ENCODE measurements at places on chromosomes 2 and 18. TPM values are rescaled to one million over a fixed set of nuclear protein-coding genes. Genes with fewer than 3 reads are reported as not detected.

Gene SELENOI
- total RNA-seq, result 17.9 TPM

DNA sequence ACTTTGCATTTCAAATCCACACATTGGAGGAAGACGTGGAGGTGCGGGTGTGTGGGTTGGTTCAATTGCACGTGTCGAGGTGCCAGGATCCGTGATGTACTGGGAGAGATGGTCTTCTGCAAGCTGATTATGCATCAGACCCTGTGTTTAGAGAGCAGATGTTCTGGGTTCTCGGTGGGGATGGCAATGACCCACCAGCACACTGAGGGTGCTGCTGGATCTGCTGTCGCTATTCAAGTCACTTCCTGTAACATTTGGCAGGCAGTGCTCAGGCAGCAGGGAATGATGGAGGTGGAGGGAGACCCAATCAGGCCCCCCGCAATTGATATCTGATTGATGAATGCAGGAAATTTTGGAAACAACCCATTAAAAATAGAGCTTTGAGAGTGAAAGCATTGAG, 830.1 kb upstream of the POU3F3 start:
- DNase-seq, result no peak

GRCh38 chr2:156562124-156562523, 125.9 kb downstream of the GPD2 start:
- DNase-seq, result no peak

Gene AQP12B
- total RNA-seq, result not detected

GRCh38 chr18:79956276-79956675, 4.8 kb upstream of the SLC66A2 start:
- no peak for DNase-seq

GRCh38 chr18:11175266-11175979, 26.1 kb upstream of the PIEZO2 start:
- DNase-seq, result no peak

DNA sequence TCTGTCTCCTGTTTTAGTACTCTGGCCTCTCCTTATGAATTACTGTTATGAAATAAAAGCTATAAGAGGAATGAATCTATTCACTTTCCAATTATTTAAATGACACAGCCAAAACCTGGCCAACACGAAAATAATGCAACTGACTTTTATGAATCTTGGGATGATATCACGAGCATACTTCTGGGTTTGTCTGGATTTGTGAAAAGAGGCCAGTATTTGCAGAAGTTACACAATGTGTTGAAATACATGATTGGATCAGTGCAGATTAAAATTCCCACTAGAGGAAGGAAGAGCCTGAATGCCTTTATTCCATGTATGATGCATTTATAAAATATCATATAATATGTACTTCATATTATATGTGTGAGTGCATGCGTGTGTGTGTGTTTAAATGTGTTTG, 418.2 kb downstream of the GRB14 start:
- DNase-seq, result no peak

DNA sequence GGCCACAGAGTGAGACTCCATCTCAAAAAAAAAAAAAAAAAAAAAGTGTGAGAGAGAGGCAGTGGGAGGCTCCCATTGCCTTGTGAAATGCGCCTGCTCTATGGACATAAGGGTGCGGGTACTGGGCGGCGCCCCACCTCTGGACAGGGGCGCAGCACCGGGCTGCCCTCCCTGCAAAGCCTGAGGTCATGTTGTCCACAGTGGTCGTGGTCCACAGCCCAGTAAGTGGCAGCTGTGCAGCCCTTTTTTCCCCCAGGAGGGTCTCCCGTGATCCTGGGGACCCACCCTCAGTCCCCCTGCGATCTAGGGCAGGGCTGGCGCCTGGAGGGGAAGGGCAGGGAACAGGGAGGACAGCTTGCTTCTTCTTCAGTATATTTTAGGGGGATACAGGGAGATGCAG, 37.8 kb downstream of the LPIN1 start:
- DNase-seq, result no peak

DNA sequence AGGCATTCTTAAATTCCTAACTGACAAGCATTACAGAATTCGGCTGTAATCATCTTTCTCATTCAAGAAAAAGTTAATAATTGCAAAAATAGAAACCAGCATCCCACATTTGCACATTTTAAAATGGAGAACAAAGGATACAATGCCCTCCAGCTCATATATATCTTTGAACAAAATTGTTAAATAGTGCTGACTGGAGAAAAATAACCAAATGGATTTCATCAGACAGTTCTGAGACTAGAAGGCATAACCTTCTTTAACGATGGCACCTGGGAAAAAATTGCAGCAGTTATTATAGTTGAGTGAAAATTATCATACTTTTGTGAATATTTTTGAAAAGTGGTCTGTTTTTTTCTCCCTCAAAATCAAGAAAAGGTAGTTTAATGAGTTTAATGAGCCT, 138.9 kb upstream of the CDH19 start:
- DNase-seq, result no peak

DNA sequence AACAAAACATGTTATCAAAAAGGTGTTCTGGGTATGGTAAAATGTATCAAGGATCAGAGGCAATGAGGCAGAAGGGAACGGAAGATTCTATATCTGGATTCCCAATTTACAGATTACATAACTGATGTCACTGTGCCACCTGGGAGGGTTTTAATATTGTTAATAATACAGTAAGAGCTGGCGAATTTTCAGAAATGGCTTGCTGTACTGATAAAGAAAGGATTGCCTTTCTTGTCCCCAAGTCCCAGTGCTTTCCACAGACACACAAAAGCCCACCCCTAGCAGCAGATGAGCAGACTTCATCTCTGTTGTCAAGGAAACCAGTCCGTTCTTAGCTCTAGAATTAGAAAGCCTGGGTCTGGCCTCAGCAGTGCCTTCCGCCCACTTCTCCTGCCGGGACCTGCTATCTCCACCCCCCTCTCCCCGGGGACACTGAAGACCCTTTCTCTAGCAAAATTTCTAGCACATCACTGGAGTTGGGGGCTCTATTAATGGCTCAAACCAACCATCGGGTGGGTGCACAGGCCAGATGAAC, 34.3 kb downstream of the ADD2 start:
- no peak for DNase-seq

- no peak for DNase-seq
Measured at GRCh38 chr2:37586663-37587317, 84.7 kb downstream of the CDC42EP3 start.

DNA sequence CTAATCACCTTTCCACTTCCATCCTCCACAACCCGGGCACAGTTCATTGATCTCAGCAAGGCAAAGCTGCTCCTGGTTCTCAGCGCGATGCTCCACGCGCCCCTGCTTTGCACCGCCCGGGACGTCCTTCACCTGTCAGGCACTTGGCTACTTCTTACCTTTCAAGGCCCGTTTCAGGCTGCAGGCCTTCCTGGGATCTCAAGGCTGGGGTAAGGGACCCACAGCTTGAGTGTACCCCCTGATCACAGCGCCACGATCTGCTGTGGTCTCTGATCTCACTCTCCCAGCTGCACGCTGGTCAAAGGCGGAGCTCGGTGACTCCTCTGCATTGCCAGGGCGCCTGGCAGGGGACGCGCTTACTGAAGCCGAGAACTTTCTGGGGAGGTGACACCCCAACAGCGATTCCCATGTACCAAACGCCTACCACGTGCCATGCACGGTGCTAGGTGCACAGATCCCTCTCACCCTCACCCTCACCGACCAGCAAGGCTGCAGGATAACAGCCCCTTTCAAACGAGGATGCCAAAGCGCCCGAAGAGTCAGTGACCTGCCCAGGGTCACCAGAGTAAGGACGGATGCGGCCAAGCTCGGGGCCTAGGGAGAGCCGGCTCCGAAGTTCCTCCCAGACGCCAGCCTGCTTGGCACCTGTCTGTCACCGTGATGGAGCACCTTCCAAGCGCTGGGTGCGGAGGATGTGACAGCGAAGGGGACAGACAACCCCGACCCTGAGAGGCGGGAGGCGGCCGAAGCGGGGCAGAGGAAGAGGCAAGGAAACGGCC, 818 bp downstream of the ITGB1BP1 start:
- DNase-seq, result no peak

Gene DPP4
- total RNA-seq, result 6.0 TPM

DNA sequence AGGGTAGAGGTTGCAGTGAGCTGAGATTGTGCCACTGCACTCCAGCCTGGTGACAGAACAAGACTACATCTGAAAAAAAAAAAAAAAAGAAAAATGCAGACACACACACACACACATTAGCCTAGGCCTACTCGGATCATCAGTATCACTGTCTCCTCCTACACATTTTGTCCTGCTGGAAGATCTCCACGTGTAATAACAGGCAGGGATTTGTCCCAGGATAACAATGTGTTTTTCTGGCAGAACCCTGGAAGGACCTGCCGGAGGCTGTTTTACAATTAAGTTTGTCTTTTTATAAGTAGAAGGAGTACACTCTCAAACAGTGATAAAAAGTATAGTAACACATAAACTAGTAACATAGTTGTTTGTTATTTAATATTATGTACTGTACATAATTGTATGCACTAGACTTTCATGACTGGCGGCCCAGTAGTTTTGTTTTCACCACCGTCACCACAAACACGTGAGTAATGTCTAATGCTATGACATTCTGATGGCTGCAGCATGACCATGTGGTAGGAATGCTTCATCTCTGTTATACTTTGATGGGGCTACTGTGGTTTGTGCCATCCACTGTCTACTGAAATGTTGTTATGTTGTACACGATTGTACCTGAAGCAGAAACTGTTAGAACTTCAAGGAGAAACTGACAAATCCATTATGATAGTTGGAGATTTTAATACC, 130.6 kb downstream of the ATP9B start:
- DNase-seq, result no peak

GRCh38 chr2:98464772-98465310, 20.2 kb downstream of the INPP4A start:
- no peak for DNase-seq

Gene COL4A4
- total RNA-seq, result 0.18 TPM

GRCh38 chr2:144643537-144644336, 123.8 kb upstream of the ZEB2 start:
- DNase-seq, result no peak

DNA sequence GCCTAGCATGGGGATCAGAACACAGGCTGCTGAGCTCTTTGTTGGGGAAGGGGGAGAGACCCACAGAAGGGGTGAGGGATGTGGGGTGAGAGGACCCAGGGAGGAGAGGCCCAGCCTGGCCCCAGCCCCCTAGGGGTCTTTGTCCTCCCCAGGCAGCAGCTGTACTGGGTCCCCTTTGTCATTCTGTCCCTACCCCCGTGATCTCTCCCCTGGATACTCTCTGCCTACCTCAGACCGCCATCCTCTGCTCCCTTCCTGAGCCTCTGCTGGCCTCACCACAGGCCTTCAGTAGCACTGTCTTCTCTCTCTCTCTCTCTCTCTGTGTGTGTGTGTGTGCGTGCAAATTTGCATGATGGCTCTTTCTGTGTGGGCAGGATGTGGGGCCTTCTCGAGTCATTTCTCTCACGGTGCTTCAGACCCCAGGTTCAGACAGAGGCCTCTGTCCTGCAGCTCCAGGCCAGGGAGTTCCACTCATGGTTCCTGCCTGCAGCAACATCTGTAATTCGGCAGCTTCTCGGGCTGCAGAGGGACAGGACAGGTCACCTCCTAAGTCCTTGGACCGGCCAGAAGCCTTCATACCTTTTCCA, 1.4 kb downstream of the PSD4 start:
- no peak for DNase-seq

DNA sequence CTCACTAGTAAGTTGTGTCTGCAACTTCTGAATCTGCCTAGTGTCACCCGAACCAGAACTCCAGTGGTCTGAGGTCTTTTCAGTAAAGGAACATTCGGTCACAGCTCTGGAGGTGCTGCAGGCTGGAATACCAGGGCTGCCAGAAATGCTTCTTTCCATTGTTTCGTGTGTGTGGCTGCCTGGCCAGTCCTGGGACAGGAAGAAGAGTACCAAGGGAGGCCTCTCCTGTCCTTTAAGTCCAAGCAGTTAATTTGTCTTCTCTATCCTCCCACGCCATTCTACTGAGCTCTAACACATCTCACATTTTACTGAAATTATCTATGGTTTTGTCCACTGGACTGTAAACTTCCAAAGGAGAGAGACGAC, 196.0 kb downstream of the LNPK start:
- no peak for DNase-seq

GRCh38 chr2:235711527-235711926, 217.7 kb downstream of the AGAP1 start:
- no peak for DNase-seq

DNA sequence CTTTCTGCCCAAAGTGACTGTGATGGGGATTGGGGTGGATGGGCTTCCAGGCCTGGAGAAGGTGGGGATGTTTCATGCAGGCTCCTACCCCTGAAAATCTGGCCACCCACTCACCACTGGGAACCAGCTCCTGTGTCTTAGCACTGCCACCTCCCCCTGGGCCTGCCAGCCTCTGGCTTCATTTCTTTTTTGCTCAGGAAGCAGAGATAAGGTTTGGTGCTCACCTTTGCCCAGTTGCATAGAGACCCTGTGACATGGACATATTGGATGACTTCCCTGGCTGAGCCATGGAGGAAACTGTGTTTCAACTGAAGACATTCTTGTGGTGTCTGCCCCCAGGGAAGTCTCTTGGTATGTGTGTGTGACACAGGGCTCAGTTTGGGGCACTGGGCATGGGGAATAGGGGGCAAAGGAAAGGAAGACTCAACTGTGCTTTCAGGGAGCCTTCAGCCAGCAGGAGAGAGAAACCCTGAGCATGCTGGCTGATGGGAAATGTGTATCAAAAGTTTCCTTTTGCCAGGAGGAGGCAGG, 16.7 kb downstream of the CTIF start:
- DNase-seq, result no peak

- no peak for DNase-seq
Measured at GRCh38 chr18:48138210-48138609, 207.8 kb upstream of the SMAD2 start.

- DNase-seq, result no peak
Measured at GRCh38 chr18:69022426-69022825, 224.5 kb downstream of the CCDC102B start.

DNA sequence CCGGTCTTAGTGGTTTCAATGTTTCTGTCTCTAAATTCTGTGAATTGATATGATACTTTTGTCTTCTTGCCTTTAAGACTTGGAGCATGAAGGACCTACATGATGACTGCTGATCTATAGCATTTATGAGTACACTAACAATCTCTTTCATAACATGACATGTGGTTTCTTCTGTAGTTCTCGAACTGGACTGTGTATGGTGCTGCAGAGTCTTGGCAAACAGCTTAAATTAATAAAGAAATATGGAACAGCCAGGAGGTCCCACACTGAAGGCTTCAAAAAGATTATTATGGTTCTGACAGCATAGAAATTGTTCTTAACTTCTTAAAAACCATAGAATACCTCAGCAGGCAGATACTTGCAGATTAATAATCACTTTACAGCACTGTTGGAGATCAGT, 145.0 kb downstream of the DCC start:
- DNase-seq, result no peak

DNA sequence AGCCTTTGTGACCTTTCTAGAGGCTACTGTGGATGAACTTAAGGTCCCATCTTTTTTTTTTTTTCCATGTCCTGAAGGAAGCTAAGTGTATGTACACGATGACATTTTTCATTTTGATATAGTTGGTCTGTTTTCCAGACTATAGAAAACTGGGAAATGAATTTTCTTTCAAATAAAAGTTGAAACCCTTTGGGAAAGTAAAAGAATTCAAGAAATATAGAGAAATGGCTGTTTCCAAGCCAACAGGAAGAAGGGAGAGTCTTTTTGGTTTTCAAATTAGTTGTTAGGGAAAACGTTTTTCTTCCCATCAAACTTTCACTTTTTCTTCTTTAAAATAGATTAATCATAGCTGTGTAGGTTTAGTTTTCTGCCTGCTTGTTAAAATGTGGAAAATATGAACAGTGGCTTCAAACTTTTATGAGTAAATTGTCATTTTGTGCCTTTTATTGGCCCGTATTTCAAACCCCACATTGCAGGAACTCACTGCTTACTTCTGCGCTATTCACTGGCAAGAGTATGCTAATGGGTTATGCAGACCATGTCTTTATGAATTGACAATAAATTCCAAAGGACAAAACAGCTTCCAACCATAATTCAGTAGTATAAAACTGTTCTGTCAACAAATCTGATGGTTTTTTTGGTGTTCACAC, 27.7 kb upstream of the LYPD1 start:
- no peak for DNase-seq

Data from pulmonary artery endothelial cell (primary cell).